Choroid plexus epithelial cell (primary cell): ENCODE measurements at places on chromosomes 12 and 14.

DNA sequence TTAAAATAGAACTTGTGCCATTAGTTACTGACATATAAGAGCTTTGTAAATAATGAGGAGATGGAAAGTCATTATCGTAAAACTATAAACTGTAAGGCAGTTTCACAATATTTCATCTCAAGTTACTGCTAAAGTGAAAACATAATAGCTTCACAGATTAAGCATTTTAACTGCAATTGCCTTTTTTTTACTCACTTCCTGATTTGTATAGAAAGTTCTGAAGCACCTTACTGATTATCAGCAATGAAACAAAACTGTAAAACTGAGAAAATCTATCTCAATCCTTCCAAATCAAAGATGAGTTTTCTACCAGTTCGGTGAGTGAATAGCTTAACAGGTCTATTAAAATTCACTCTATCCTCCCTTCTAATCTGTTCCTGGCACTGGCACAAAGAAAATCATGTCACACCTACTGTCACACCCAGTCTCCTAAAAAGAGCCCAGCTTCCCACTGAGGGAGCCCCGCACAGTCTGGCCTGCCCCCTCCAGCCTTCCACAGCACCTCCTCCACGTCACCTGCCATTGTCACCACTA is 161.4 kb upstream of the ABCD2 start:
- no peak for DNase-seq

GRCh38 chr14:38357557-38357956 is 101.7 kb upstream of the CLEC14A start:
- DNase-seq, result peak; percentile 92

DNA sequence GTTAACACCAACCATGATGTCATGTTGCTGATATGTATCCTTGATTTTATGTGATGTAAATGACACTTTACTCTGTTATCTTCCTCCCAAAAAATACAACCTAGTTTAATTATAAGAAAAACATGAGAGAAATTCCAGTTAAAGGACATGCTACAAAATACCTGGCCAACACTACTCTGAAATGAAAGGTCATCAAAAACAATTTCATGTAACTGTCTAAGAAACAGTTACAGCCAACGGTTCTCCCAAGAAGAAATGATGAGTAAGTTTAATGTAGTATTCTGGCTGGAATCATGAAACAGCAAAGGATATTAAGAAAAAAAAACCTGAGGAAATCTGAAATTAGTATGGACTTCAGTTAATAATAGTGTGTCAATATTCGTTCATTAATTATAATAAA is 653.3 kb upstream of the FOXG1 start:
- DNase-seq, result no peak

DNA sequence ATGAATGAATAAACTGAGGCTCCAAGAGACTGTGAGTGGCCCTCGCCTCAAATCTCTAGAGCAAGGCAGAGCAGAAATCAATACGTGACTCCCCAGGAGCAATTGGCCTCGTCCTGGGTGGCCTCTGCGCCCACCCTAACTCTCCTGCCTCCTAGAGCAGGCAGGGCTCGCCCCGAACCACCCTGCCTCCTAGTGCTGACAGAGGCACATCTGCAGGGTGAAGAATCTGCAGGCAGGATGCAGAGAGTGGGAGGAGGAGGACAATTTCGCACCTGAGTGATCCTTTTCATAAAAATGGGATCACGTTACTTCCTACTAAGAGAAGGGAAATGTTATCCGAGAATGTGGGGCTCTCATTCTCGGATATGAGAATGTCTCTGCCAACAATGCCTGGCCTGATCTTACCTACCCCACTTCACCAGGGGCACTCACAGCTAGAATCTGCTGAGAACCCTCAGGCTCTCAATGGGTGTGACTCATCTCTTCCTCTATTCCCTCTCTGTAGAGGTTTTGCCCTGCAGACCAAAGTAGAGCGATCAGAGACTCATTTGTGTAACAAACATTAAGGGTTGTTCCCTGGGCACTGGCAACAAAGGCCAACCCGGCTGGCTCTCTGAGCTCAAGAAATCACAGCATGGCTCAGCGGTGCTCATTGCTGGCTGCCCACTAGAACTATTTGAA is 61.7 kb upstream of the BCL2L14 start:
- DNase-seq, result peak; percentile 59

DNA sequence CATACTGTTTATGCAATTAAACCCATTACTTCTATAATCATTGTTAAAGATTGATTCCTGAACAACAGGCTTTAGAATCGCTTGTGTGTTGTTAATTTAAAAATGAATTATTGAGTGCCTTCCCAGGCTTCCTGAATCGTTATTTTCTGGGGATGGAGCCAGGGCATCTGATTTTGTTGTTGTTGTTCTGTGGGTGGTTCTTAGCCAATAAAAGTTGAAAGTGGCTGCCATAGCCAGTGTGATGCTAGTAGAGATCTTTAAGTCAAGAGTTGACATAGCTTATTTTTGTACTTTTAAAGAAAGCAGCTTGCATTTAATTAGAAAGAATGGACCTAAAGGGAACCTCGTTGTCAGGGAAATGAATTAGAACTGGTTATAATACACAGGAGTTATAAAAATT is 6.4 kb downstream of the GOLGA5 start:
- no peak for DNase-seq

DNA sequence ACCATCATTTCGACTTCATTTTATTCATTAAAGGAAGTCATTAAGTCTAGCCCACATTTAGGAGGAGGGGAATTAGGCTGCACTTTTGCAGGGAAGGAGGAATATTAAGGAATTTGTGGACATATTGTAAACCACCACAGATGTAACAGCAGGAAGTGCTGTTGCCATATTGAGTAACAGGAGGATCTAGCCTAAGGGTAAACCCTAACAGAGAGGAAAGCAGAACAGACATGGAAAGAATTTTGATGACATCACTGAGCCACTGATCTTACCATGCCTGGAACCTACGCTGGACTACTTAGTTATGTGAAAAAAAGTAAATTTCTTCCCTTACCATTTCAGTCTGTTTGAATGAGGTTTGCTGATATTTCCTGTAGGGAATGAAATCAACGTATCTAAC is 100.7 kb upstream of the ATF7IP start:
- peak; percentile 44 for DNase-seq

GRCh38 chr12:5884285-5884684 is 60.8 kb downstream of the ANO2 start:
- DNase-seq, result no peak

- DNase-seq, result no peak
These were observed 509 bp downstream of the PLEKHG6 start for GRCh38 chr12:6310771-6311610.

GRCh38 chr12:57899010-57899662 is 42.2 kb upstream of the ATP23 start:
- DNase-seq, result peak; percentile 75

DNA sequence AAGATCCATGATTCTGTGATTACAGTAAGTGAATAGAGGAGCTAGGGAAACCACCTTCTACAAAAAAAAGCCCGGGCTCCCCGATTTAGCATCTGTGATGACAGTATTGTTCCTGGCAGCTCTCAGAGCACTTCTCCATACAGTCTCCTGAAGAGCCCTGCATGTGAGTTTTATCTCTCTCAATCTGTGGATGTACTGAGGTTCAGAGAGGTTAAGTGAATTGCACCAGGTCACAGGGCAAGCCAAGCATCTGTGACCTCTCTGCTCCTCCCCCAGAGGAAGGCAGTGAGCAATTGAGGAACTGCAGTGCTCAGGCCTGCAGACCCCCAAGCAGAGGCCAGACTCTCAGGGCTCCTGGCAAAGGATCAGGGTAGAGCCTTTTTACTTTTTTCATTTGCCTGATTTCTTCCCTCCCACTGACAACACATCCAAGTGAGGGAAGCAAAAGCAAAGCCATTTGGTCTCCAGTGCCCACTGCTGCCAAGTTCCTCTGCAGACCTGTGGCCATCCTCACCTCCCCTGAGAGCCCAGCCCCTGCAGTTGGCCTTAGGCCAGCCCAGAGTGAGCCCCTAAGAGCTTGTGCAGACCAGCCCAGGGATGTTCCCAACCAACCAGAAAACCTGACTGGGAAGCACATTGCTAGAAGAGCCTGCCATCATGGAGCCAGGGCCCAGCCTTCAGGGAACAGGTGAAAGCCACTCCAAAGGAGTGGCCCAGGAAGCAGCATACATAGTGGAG is 47.6 kb upstream of the PNMA1 start:
- no peak for DNase-seq

- peak; percentile 98 for DNase-seq
These were observed 6.3 kb upstream of the TPCN1 start for GRCh38 chr12:113214895-113215400.

- DNase-seq, result no peak
These were observed 263.4 kb downstream of the CCDC91 start for GRCh38 chr12:28453686-28454085.

DNA sequence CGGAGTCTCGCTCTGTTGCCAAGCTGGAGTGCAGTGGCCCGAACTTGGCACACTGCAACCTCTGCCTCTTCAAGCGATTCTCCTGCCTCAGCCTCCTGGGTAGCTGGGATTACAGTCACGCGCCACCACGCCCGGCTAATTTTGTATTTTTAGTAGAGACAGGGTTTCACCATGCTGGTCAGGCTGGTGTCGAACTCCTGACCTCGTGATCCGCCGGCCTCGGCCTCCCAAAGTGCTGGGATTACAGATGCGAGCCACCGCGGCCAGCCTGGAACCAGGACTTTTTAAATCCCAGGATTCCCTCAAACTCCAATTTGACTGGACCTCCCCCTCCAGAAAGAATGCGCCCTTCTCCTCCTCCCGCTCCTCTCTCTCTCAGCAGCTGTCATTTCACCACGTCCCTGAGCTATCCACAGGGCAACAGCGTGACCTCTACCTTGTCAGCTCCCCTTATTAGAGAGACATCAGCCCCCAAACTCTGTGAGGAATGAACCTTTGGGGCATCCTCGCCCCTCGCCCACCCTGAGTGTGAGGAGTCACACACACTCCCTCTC is 2.0 kb downstream of the ESYT1 start:
- DNase-seq, result no peak

GRCh38 chr12:85190728-85191127 is 89.3 kb upstream of the ALX1 start:
- no peak for DNase-seq
